Activated T-cell treated with anti-CD3 and anti-CD28 coated beads, Interleukin-2, amount 50 U/mL, for 4 hours (primary cell): ENCODE measurements at places on chromosomes 7 and 10. TPM values are rescaled to one million over a fixed set of nuclear protein-coding genes. Genes with fewer than 3 reads are reported as not detected.

- no peak for DNase-seq
Measured at GRCh38 chr7:19011212-19011611, 106.2 kb downstream of the TWIST1 start.

DNA sequence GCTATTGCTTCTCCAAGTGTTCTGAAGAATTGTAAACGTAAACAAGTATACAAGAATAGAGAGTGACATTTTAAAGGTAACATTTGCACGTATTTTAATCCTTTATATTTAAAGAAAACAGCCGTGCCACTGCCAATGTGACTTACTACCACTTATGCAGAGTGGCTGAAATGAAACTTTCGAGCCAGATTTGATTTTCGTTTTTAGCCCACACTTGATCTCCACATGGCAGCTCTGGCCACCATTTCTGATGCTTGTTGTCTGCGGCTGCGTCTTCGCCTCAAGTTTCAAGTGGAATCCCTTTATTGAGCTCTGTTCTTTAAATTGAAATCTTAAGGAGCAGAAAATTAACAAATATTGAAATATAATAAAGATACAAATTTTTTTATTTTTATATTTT is 70.0 kb downstream of the ELAPOR2 start:
- no peak for DNase-seq

- DNase-seq: peak; percentile 32
Measured at GRCh38 chr10:6151087-6151977, 51.4 kb upstream of the PFKFB3 start.

- no peak for DNase-seq
Measured at GRCh38 chr10:45450866-45451265, 76.8 kb downstream of the ALOX5 start.

DNA sequence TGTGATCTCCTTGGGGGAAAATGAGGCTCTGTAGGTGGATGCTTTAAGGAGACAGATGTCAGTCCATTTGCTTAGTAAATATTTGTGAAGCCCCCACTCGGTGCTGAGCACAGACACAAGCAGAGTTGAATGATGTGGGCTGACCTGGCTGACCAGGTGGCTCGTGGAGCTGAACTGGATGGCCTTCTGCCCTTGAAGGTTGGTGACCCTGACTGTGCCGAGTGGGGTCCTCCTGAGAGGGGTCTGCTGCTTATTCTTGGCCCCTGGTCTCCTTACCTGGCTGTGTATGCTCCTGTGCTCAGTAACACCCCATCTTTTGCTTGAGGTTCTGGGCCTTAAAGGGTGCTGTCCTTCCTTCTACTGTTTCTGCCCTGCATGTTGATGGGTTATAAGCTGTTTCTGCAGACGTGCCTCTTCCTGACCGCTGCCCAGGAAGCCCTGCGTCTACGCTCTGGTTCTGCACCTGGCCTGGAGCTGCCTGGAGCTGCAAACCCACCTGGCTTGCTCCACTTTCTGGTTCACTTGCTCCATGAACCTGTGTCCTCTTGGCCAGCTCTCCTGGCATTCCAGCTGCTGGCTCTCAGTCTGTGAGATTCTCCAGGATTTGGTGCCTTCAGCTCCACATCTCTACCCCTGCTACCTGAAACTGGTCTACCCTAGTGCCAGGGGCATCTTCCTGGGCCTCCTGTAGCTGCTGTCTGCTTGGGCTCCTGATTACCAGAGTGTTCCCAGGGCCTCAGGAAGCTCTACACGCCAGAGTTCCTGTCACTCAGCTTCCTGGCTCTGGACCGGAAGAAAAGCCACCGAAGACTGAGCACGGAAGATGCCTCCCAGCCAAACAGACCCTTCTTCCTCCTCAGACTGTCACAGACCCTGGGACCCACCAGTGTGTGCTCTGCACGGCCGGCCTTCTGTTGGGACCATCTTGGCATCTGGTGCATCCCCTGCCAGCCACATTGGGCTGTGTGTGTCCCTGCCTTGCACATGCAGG is 76.5 kb downstream of the ADCY1 start:
- DNase-seq: no peak

DNA sequence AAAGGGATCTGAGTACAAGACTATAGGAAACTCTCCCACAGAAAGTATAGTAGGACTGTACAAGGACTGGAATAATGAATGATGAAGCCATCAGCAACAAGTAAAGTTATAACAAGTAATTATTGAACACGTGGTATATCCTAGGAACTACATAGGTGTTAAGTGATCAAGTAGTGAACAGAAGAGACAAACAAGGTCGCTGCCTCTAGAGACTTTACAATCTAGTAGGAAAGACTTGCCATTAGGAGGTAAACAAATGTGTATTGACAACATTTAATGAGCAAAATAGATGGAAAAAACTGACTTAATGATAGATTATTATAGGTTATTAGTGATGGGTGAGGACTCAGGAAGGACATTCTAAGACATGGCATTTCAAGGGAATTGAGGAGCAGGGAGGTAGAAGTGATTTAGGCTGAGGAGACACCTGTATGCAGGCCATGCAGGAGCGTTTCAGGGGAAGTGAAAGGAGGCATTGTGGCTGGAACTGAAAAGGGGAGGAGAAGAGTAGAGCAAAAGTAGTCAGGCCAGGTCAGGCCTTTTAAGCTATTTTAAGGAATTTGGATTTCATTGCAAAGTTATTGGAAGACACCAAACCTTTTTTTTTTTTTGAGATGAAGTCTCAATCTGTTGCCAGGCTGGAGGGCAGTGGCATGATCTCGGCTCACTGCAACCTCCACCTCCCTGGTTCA is 8.5 kb upstream of the GLCCI1 start:
- no peak for DNase-seq

DNA sequence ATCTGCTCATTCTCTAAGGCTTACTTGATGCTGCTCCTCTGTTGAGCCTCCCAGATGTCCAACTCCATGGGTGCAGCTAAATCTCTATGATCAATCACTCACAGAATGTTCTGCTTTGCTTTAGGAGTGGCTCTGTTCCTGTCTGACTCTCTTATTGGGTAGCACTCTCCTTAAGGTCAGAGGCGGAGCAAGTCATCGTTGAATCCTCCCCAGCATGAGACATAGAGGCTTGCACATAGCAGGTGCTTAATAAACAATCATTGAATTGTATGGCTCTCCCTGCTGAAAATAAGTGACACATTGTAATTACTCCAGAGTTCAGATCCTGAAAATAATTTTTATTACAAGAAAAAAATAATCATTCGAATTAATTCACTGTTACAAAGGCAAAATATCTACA is 69.7 kb downstream of the NPS start:
- no peak for DNase-seq

- no peak for DNase-seq
Measured at GRCh38 chr10:49207936-49208487, 19.8 kb upstream of the TMEM273 start.

- no peak for DNase-seq
Measured at GRCh38 chr7:93218997-93219827, 7.1 kb downstream of the HEPACAM2 start.

DNA sequence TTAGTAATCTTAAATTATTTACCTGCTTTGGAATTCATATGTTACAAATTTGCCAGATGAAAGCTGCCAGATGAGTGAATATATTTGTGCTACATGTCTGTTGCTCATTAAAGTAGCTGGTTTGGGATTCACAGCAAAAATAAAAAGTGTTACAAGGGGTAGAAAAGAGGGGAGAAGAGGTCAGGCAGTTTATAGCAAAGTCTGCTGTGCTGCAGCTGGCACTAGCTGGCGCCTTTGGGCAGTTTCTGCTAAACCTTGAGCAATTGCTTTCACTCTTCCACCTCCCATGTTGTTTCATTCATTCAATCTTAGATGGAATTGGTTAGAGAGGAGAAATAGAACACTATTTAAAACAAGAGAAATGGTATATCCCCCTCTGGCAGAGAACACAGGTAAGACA is 404.1 kb upstream of the LRGUK start:
- DNase-seq: no peak

DNA sequence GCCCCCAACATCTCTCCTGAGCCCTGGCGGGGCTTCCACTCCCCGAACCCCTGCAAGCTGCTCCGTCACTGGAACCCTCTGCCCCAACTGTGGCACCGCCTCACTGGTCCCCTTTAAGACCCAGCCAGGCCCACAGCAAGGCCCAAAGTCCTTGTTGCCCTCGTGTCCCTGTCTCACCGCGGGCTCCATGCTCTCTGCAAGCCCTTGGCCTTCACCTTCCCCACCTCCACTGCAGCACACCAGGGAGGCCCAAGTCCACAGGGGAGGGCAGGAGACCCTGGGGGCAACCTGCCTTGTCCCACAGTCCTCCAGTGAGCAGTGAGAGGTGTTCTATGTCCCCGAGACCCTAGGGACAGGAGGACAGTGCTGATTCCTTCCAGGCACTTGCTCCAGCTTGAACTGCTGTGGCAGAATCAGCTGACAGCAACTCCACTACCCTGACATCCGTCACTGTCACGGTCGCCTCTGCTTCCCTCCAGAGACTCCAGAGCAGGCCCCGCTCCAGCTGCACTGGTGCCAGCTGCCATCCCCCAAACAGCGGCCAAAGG is 105.3 kb downstream of the CYTH3 start:
- DNase-seq: no peak

C10orf53 gene
- not detected for total RNA-seq

ANKRD1 gene
- not detected for total RNA-seq

SFTPD gene
- total RNA-seq: 0.29 TPM

OR6V1 gene
- not detected for total RNA-seq

TES gene
- 53.4 TPM for total RNA-seq

TMEM26 gene
- total RNA-seq: not detected

NUTM2D gene
- 1.4 TPM for total RNA-seq

HOXA1 gene
- 0.33 TPM for total RNA-seq

FRMD4A gene
- 0.46 TPM for total RNA-seq
